Sigmoid colon (tissue), 7 donors: ENCODE measurements at places on chromosomes 5 and 9. TPM values are rescaled to one million over a fixed set of nuclear protein-coding genes. Genes with fewer than 3 reads are reported as not detected.

The HRCT1 gene
- 2.1 TPM for total RNA-seq

- no peaks in the 10 kb centered on the region for H3K4me1 ChIP-seq
- no peaks in the 10 kb centered on the region for H3K36me3 ChIP-seq
- DNase-seq, result no peak
- no peak overlapping the region for H3K4me3 ChIP-seq
Observed at GRCh38 chr5:146947181-146947941, 68.8 kb upstream of the PPP2R2B start.

DNA sequence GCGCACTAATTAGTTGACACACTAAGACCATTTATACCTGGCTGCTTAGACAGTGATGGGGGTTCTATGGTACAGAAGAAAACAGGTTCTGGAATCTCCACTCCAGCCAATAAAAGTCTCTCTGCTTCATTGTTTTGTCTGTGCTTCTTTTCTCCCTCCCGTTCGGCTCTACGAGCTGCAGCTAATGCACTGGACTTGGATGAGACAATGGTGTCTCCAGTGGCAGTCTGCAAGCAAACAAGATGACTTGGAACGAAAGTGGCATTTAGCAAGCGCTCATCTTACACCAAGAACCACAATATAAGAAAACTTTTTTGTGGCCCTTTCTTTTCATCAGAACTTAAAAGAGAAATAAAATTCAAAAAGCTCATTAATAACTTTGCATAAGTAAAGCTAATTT is 30.2 kb downstream of the GFM2 start:
- no peak overlapping the region for H3K27ac ChIP-seq
- H3K4me1 ChIP-seq, result no peaks in the 10 kb centered on the region
- H3K36me3 ChIP-seq, result peaks cover 92% of the 10 kb centered on the region

GRCh38 chr5:156515803-156516360 is 188.9 kb downstream of the SGCD start:
- H3K4me3 ChIP-seq, result no peak overlapping the region
- no peak for DNase-seq
- H3K4me1 ChIP-seq, result no peaks in the 10 kb centered on the region

The PITX1 gene
- 5.3 TPM for total RNA-seq

GRCh38 chr9:17330097-17330496 is 195.3 kb downstream of the CNTLN start:
- H3K4me3 ChIP-seq, result no peak overlapping the region
- H3K27ac ChIP-seq, result no peak overlapping the region
- H3K27me3 ChIP-seq, result no peaks in the 10 kb centered on the region
- H3K4me1 ChIP-seq, result no peaks in the 10 kb centered on the region
- H3K36me3 ChIP-seq, result no peaks in the 10 kb centered on the region
- DNase-seq, result no peak

The HACD4 gene
- total RNA-seq, result 8.8 TPM

DNA sequence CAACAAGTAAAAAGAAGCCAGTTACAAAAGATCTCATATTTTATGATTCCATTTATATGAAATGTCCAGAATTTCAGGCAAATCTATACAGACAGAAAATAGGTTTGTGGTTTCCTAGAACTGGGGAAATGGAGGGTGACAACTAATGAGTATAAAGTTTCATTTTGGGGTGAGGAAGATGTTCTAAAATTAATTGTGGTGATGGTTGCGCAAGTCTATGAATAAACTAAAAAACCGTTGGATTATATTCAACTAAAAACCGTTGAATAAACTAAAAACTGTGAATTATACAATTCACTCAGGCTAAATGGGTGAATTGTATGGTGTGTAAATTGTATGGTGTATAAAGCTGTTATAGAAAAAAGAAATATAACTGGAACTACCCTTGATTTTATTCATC is 47.6 kb downstream of the ADAMTS6 start:
- H3K4me3 ChIP-seq, result no peak overlapping the region
- H3K36me3 ChIP-seq, result no peaks in the 10 kb centered on the region
- no peak overlapping the region for H3K27ac ChIP-seq

- no peaks in the 10 kb centered on the region for H3K27me3 ChIP-seq
- no peaks in the 10 kb centered on the region for H3K36me3 ChIP-seq
- DNase-seq, result no peak
- no peak overlapping the region for H3K27ac ChIP-seq
- H3K4me1 ChIP-seq, result peaks cover 27% of the 10 kb centered on the region
Observed at GRCh38 chr5:36928947-36929346, 52.4 kb downstream of the NIPBL start.

- H3K27me3 ChIP-seq, result no peaks in the 10 kb centered on the region
- DNase-seq, result no peak
- no peaks in the 10 kb centered on the region for H3K4me1 ChIP-seq
- no peak overlapping the region for H3K4me3 ChIP-seq
- H3K27ac ChIP-seq, result no peak overlapping the region
Observed at GRCh38 chr5:10469253-10470050, 27.8 kb downstream of the ROPN1L start.

DNA sequence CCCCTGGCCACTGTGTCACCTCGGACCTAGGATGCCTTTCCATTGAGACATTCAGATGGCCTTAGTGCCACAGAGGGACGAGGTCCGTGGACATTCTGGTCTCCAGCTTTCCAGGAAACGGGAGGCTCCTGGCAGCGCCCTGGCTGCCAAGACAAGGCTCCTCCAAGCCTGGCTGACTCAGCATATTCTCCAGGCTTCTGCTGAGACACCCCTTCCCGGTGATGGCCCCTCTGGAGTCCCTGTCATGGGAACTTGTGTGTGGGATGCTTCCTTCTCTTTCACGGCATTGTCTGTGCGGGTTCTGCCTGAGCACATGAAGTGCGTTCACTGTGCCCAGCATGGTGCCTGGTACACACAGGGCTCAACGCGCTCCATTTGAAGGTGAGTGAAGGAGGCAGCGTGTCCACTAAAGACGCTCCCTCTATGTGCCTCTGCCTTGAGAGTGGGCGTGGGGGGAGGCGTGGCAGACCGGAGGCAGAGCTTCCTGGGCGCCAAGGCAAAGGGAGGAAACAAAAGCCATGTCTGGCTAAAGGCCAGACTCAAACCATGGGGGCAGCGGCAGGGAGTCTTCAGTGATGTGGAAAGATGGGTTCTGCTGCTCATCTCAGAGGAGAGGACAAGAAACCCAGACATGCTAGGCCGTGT is 46.4 kb upstream of the PRRC2B start:
- no peak overlapping the region for H3K27ac ChIP-seq
- H3K36me3 ChIP-seq, result no peaks in the 10 kb centered on the region
- DNase-seq, result no peak
- no peaks in the 10 kb centered on the region for H3K27me3 ChIP-seq
- H3K4me1 ChIP-seq, result peaks cover 8% of the 10 kb centered on the region
- H3K4me3 ChIP-seq, result no peak overlapping the region

The PPP2R2B gene
- 9.1 TPM for total RNA-seq

The TAF1L gene
- not detected for total RNA-seq

DNA sequence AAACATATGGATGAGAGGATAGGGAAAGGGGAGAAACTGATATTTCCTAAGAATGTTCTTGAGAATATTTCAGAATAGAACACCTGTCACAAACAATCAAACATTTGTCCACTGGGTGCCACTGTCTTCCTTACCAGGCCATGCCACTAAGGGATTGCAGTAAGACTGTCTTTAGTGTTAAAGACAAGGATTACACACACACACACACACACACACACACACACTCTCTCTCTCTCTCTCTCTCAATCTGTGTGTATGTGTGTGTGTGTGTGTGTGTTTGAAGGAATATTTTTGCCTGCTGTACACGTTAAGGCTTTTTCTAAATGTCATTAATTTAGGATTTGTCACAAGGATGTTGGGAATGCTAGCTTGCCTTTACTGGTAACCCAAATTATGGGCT is 54.4 kb downstream of the CCDC192 start:
- no peak for DNase-seq
- H3K27ac ChIP-seq, result no peak overlapping the region
- H3K4me1 ChIP-seq, result peaks cover 32% of the 10 kb centered on the region
- H3K27me3 ChIP-seq, result no peaks in the 10 kb centered on the region
- no peak overlapping the region for H3K4me3 ChIP-seq

DNA sequence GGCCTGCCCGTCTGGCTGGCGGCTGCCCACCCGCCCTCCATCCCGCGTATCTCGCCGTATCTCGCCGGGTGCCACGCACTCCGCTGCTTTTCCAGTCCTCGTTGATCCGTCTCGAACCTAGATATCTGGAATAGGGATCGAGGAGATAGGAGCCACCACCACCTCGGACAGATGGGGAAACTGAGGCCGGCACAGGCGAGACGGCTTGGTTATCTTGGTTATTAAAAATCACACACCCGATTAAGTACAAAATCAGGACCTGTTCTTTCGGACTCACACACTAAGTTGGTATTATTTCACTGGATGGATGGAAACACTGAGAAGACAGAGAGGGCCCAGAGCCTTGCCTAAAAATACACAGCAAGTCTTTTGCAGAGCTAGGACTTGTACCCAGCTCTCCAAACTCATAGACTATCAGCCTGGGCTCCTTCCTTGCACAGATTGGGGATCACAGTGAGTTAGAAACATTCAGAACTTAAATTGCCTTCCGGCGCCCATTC is 678 bp downstream of the SLC26A2 start:
- H3K36me3 ChIP-seq, result no peaks in the 10 kb centered on the region
- H3K27me3 ChIP-seq, result no peaks in the 10 kb centered on the region
- H3K4me3 ChIP-seq, result peak overlapping the region; percentile 62

The INSL6 gene
- not detected for total RNA-seq

The PPIC gene
- 26.5 TPM for total RNA-seq

The WDR38 gene
- total RNA-seq, result not detected

The MSX2 gene
- total RNA-seq, result 1.8 TPM

- DNase-seq, result no peak
- H3K4me3 ChIP-seq, result no peak overlapping the region
- H3K27me3 ChIP-seq, result no peaks in the 10 kb centered on the region
- no peaks in the 10 kb centered on the region for H3K4me1 ChIP-seq
- no peaks in the 10 kb centered on the region for H3K36me3 ChIP-seq
Observed at GRCh38 chr9:75186767-75187380, 98.6 kb downstream of the OSTF1 start.

- no peak for DNase-seq
- H3K27ac ChIP-seq, result no peak overlapping the region
- H3K4me1 ChIP-seq, result no peaks in the 10 kb centered on the region
- H3K4me3 ChIP-seq, result no peak overlapping the region
Observed at GRCh38 chr5:11918463-11919045, 14.3 kb upstream of the CTNND2 start.

DNA sequence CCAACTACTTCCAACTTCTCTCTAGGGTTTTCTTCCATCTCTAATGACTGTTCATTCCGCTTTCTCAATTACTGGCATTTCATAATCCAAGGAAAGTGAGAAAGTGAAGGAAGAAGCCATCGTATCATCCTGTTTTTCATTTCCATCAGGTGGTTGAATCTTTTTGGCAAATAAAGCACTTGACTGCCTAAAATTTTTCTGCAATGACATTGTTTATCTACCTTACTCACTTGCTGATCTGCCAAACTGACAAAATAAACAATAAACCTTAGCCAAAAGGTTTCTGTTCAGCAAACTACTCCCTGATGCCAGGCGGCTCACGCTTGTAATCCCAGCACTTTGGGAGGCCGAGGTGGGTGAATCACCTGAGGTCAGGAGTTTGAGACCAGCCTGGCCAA is 18.4 kb downstream of the FNBP1 start:
- H3K36me3 ChIP-seq, result no peaks in the 10 kb centered on the region
- no peaks in the 10 kb centered on the region for H3K27me3 ChIP-seq
- H3K4me3 ChIP-seq, result no peak overlapping the region

DNA sequence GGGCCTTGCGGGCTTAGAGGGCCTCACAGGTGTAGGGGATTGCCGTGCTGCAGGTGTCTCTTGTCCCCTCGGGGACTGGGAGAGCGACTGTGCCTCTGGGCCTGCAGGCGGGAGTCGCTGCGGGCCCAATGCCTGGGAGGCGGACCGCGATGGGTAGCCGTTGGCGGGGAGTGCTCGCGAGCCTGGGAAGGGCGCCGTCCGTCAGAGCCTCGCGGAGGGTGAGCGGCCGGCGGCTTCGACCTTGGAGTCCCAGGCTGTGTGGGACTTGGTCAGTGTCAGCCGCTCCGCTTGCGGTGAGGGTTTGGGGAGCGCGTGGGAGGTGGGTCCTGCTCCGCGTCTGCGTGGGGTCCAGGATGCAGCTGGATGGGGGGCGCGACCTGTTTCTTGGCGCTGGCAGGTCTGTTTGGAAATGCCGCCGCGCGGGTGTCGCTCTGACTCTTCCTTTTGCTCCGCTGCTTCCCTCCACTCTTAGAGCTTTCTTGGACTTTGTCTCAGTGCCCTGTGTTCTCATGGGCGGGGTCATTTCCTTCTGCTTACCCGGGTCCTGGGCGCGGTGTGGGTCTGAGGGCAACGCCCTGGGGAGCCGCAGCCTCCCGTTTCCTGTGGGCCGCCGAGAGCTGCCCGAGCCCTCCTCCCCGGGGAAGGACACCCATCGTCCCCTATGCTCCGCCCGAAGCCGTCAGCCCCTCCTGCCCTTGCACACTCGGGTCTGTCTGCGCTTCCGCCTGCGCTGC is 88.9 kb upstream of the CACNA1B start:
- H3K36me3 ChIP-seq, result peaks cover 29% of the 10 kb centered on the region
- peak; percentile 50 for DNase-seq
- H3K4me1 ChIP-seq, result no peaks in the 10 kb centered on the region
- H3K27me3 ChIP-seq, result no peaks in the 10 kb centered on the region
- H3K27ac ChIP-seq, result no peak overlapping the region
